CD8-positive, alpha-beta memory T cell (primary cell): ENCODE measurements at places on chromosomes 16 and 17.
A peak's percentile ranks its signal among the peaks of the same experiment; 100 is the strongest.

DNA sequence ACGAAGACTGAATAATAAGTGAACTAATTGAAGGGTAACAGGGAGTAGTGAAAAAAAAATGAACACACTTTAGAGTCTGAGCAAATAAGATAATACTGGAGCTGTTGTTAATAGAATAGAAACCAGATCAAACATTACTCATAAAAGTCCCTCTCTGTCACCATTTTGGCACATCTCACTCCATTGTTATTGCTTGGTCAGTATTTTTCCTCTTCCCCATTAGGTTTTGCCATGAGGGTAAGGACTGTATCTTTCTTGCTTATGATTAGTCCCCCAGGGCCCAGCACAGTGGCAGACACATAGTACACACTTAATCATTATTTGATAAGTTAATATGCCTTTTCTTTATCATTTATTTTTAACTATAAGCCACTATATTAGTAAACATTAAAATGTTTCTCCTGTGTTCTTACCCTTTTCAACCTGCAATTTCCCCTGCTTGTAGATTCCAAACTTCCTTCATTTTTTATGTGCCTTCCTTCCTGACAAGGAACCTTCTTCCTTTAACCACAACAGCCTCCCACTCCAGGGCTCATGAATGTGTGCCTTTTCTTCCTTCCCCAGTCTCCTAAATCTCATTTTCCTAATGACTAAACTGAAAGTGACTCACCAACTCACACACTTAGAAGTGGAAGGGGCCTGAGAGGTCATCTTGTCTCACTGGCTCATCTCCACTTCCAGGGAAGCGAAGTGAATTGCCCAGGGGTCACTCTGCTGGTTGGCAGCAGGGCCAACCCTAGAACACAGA, 88.2 kb upstream of the HAS3 start:
- DNase-seq: no peak

DNA sequence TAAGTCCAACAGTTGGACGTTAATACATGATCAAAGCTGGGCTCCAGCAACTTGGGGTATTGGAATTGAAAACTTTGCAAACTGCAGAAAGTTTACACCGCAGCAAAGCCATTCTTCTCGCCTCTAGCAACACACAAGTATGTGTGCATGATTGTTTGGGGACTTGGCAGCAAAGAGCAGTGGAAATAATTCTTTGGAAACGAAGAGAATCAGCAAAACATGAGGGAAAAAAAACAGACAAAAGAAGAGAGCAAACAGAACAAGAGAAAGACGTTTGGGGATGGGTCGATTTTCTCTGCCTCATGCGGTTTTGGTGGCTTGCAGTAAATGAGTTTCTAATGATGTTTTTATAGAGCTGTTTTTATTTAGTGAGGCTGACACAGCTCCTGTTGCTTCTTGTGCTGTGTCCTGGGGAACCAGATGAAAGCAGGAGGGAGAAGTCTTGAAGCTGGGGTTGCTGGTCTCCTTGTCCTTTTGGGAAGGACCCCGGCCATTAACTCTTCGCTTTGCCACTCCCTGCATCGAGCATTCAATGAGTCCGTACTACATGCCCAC, 502.9 kb downstream of the GRIN2A start:
- DNase-seq: no peak

DNA sequence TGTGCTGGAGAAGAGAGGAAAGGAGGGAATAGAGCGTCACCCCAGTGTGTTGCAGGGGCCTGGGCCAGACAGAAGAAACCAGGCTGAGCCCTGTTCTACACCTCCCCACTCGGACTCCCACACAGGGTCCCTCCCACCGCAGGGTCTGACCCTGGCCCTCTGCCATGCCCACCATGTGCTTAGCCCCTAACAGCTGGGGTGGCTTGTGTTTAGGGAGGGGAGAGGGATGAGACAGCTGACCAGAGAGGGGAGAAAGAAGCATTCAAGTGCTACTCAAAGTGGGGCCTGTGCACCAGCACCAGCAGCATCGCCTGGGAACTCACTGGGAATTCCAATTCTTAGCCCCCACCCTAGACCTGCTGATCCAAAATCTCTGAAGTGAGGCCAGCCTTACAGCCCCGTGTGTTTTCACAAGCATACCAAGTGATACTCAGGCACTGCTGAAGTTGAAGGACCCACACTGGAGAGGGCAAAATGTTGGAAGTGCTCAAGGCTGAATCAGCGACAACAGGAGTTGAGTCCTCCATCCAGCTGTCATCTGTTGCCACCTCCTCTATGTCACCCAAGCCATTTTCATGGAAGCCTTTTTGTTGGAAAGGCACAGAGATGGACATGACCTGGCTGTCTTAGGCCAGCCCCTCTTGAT, 47.0 kb downstream of the FZD2 start:
- DNase-seq: no peak

GRCh38 chr17:33371377-33371776, 78.3 kb upstream of the ASIC2 start:
- no peak for DNase-seq

DNA sequence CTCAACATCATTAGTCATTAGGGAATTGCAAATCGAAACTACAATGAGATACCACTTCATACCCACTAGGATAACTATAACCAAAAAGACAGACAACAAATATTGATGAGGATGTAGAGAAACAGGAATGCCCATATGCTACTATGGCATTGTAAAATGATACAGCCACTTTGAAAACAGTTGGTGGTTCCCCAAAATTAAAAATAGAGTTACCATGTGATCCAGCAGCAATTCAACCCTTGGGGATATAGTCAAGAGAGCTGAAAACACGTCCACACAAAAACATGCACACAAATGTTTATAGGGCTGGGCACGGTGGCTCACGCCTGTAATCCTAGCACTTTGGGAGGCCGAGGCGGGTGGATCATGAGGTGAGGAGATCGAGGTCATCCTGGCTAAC, 10.0 kb upstream of the PECAM1 start:
- no peak for DNase-seq

DNA sequence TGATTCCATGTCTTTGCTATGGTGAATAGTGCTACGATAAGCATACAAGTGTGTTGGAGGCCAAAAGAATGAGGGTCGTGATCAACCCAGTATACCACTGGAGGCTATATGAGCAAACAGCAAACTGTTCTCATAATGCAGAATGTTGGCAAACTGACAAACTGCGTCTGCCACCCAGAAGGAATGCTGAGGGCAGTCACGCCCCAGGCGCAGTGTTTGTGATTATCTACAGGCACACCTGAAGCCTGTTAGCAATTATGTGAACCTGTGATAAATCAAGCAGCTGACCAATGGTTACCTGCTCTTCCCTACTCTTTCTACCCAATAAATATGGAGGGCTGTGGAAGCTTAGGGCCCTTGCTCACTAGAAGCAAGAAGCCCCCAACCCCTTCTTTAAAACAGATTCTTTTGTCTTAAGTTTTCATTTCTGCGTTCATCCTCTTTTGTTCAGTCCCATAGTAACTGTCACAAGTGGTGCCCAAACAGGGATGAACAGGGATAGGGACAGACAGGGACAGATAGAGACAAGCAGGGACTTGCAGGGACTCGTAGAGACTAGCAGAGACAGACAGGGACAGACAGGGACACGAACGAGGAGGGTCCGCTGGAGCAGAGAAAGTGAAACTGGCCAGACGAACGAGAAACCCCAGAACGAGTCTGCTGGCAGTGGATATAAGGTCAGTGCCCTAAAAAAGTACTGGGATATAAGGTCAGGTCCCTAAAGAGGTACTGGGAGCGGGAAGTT, 25.1 kb downstream of the CD300LG start:
- no peak for DNase-seq

DNA sequence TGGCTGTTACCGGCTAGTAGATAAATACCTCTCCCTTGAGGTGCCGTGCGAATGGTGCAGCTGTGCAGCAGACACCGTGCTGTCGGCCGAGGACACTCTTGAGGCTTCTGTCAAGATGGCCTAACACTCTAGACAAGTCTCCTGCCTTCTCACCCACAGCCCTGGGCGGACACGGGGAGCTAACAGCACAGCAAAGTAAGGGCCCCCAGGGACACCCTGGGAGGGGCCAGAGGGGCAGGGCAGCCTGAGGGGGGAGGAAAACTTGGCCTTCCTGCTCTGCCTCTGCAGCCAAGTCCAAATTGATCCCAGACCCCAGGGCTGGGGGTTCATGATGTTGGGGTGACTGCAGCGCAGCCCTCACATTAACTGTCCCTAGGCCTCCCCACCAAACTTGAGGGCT, 210.2 kb downstream of the RPTOR start:
- DNase-seq: no peak

DNA sequence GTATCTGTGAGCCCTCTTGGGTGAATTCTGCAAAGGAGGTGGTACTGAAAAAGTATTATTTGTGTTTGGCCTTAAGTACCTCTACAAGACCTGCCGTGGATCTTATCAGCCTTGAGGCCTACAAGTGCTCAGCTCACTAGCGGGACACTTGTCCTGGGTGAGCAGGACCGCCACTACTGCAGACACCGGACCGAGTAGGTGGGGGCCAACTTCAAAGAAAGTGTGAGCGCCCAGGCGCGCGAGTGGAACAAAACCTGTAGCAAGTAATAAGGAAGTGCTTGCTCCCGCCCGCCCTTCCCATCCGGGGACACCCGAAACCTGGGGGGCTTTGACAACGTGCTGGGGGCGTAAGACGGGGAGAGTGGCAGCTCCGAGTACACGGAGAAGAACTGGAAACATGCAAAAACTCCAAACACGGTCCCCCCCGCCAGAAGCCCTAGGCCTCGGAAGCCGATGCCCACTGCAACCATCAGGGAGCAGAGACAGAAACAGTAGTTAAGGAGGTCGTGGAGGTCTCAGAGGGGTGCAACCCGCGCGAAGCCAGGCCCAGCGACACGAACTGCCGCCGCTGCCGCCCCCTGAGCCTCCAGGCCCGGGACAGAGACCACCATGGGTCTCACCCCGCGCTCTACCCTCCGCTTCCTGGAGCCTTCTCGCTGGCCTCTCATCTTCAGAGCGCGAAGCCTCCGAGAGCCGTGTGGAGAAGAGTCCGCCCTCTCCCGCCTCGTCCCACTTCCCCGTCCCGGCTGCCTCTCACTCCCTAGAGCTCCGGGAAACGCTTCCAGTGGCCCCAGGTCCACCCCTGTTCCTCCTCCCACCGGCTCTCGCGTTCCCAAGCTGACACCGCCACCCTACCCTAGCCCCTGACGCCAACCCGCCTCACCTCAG, 537 bp downstream of the CNOT1 start:
- peak; percentile 51 for DNase-seq

DNA sequence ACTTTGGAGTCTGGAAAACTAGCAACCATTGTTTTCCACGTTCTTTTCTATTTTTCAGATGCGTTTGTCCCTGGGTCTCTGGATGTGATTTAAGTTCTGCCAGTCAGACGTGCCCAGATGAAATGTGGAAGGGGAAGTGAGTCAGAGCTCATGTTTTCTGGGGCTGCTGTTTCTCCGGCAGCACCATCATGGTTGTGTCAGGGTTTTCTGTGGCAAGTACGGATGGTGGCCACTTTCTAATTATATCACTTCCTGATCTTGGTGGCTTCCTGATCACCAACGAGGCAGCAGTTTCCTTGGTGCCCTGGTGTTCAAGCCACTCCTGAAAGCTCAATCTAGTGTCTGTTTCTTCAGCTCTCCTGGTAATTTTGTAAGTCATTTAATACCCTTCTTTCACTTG, 31.4 kb upstream of the PMFBP1 start:
- DNase-seq: no peak

- DNase-seq: no peak
Observed at GRCh38 chr17:36856903-36857381, 80.3 kb upstream of the LHX1 start.

GRCh38 chr17:10612957-10613744, 44.0 kb downstream of the MYH3 start:
- no peak for DNase-seq

DNA sequence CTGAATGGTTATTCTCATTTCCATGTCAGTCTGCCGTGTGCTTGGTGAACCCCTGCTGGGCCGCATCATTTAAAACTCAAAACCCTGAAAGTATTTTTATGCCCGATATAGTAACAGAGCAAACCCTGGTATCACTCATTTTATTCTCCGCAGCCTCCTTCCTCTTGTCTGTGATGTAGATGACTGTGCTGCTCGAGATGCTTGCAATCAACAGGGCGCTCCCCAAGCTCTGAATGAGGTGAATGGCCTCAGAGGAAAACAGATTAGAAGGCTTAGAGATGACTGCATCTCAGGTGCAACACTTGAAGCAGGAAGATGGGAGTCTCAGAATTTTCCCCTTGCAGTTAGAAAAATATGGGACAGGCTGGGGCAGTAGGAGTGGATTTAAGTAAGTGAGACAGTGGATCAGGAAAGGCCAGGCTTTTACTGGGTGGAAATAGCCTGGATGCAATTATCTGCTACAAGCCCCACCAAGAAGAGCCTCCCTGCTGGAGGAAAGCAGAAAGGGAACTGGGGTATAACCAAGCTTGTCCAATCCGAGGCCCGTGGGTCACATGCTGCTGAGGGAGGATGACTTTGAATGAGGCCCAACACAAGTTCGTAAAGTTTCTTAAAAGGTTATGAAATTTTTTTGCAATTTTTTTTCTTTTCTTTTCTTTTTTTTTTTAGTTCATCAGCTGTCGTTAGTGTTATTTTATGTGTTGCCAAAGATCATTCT, 166.9 kb downstream of the CDH13 start:
- DNase-seq: no peak

GRCh38 chr16:86395477-86395876, 114.8 kb upstream of the FOXF1 start:
- DNase-seq: no peak

- no peak for DNase-seq
Observed at GRCh38 chr17:78341559-78342448, 18.1 kb downstream of the SOCS3 start.

DNA sequence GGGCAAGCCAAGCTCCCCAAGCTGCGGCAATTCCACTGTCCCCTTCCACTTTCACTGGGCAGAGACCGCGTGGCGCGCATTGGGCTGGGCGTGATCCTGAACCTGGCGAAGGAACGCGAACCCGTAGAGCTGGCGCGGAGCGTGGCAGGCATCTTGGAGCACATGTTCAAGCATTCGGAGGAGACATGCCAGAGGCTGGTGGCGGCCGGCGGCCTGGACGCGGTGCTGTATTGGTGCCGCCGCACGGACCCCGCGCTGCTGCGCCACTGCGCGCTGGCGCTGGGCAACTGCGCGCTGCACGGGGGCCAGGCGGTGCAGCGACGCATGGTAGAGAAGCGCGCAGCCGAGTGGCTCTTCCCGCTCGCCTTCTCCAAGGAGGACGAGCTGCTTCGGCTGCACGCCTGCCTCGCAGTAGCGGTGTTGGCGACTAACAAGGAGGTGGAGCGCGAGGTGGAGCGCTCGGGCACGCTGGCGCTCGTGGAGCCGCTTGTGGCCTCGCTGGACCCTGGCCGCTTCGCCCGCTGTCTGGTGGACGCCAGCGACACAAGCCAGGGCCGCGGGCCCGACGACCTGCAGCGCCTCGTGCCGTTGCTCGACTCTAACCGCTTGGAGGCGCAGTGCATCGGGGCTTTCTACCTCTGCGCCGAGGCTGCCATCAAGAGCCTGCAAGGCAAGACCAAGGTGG, 9.8 kb downstream of the SARM1 start:
- no peak for DNase-seq
